ENCODE measurements at places on chromosomes 12 and 14.

- DNase-seq, result no peak
Measured at GRCh38 chr14:96660667-96661066, 136.5 kb upstream of the VRK1 start.

DNA sequence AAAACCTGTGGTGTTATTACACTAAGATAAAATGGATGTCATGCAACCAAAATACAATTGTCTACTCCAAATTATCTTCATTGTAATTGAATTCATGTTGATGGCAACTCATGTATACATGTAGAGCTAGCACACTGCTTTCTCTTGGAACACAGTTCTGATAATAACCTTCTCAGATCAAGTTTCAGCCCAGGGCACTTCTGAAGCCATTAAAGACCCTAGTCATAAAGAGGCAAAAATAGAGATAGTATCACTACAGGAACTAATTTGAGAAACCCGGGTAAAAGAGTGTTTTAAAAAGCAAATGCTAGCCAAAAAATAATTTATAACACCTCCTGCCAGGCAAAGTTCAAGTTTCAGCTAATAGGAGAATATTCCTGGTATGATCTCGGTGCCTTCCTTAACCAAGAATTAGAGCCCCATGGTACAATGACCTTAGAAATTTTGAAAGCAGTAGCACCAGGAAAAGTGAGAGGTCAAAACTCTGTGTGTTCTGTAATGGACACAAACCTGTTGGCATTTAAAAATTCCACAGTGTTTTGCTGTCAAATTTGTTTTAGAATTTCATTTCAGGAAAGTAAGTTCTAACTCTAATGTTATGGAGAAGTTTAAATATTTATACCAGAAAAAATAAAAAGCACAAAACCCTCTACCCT lies 105.0 kb upstream of the FRMD6 start:
- DNase-seq, result no peak

DNA sequence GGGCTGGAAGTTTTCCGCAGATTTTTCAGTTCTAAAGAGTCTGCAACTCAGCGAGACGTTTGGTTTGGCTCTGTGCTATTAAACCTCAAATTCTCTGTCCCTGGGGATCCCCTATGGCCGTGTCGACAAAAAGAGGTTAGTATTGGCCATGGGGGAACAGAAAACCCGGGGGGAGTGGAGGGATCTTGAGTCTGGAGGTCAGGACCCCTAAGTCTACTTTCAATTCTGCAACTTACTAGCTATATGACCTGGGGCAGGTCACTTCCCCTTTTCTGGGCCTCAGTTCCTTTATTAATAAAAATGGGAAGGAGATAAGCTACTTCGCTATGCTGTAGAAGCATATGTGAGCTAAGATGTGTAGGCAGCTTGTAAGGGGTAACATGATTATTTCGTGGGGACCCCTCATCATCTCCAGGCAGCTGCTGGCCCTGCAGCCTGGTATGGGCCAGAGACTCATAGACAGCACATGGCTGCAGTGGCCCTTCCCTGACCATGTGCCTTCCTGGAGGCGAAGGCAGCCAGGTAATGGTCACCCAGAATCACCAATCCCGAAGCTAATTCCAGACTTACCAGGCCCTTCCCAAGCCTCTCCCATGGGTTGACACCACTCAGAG lies 8.6 kb downstream of the ASB2 start:
- no peak for DNase-seq

- DNase-seq, result no peak
Measured at GRCh38 chr14:79093531-79093930, 923.4 kb downstream of the NRXN3 start.

DNA sequence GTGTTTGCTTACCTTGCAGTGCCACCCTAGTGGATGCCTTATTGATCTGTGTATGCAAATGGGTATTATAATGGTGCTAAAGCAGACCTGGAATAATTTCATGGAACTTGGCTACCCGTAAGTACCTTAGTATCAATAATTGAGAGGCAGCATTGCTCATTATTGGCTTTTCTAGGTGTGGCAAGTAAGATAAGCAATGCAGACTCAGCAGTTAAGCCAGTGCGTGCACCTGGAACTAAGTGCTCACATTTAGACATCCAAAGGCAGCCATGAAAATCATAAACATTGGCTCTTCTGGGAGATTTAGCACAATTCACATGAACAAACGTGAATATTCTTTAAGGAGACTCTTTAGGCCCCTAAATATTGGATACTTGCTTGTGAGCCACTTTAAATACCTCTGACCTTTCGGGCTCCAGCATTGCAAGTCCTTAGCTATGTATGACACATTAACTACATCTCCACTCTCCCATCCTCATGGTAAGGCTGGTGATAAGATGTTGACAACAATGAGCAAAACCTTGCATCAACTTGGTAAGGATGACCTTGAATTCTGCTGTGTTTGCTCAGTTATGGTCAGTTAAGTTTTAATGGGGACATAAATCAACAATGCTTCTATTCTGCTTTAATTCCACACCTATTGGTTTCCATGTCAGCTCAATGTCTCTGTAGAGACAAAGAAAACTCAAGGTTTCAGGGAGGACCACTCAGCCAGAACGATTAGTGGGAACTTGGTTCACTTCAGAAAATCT lies 112.0 kb downstream of the SLC5A8 start:
- no peak for DNase-seq

GRCh38 chr12:56634837-56635791 lies 5.0 kb upstream of the BAZ2A start:
- peak; percentile 73 for DNase-seq

DNA sequence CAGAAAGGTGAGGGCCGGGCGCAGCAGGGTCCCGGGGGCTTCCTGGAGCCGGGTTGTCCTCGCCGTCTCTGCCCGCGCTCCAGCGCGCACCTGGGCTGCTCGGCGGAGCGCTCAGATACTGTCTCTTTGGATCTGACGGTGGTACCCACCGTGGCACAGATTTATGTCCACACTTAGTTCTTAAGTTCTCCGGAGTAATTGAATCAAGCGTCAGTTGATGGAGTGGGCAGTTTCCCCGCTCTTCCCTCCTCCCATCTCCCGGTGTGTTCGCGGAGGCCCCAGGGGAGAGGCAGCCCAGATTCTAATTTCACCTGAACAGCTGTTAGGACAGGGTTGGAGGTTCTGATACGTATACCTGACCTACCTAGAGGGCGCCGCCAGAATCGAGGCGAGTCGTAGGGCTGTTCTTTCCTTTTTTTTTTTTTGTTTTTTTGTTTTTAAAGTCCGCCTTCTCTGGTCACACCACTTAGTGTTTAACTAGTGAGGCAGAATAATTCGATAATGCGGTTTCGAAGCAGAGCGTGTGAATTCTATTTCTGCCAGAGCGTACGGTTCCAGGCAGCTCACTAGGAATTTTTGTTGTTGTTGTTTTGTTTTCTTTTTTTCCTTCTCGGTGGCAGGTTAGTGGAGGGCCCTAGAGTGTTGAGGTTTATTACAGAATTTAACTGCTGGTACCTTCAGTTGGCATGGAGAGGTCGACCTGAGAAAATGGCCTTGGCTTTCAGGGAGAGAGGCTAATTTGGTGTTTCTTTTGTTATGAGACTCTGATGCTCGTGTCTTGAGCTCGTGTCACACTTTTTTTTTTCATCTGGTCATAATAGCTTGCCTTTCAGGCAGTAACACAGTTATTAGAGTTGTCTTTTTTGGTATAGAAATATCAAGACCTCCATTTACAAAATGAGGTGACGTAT lies 22.3 kb upstream of the GNS start:
- DNase-seq, result no peak

- no peak for DNase-seq
Measured at GRCh38 chr14:53963320-53964227, 6.9 kb upstream of the BMP4 start.

DNA sequence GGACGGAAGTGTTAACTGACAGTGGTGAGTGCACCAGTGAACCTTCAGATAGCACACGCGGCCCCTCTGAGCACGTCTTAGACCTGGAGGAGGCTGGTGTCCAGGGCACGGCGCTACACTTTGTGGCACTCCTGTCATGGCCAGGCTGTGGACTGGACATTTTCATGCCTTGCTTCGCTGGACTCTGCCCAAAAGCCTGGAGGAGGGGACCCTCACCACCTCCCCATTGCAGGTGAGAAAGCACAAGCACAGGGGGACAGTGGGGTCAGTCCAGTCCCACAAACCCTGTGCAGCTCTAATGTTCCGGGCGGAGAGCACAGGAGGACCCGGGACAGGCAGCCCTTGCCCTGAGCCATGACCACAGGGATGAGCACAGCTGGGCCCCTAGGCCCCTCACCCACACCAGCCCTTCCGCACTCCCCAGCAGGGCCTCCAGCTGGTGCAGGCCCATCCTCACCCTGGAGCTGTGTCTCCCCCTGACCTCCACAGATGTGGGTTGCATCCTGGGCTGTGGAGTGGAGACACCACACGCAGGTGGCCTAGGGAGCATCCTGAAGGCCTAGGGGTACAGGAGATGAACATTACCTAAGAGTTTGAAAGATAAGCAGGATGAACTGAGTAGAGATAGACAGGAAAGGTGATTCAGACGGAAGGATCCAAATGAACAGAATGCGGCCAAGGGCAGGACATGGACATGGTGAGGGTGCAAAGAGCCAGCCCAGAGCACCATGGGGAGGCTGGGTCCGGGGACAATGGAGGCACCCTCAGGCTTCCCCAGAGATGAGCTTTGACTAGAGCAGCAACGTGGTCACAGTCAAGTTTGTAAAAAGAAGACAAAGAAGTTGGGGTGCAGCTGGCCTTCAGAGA lies 132.8 kb downstream of the BCL11B start:
- no peak for DNase-seq

DNA sequence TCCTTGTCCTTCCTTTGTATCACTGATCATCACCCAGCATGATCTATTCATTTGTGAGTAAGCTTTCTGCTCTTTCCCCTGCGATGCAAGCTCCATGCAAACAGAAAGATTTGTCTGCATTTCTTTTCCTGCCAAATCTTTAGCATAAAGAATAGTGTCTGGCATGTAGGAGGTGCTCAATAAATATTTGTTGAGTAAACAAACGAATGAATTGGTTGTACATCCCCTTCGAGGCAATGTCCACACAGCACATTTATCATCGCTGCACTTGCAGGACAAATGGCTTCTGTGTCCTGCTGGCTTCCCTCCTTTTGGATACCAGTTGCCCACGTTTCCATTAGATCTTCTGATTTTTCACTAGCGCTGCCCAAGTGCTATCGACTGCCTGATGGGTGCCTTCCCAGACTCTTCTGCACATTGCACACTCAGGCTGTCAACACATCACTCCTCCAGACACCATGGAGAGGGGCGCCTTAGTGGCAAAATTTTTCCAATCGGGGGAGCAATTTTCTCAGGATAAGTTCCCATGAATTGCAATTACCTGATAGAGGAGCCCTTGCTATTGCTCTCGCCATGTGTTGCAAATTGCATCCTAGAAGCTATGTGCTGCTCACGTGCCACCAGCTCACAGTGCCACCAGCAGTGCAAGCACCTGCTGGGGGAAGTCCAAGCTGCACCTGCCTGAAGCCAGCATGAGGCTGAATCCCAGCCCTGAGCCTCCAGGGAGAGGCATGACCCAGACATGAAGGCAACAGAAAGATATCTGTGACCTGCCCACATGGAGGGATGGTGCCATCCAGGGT lies 206.6 kb downstream of the KIF26A start:
- no peak for DNase-seq

DNA sequence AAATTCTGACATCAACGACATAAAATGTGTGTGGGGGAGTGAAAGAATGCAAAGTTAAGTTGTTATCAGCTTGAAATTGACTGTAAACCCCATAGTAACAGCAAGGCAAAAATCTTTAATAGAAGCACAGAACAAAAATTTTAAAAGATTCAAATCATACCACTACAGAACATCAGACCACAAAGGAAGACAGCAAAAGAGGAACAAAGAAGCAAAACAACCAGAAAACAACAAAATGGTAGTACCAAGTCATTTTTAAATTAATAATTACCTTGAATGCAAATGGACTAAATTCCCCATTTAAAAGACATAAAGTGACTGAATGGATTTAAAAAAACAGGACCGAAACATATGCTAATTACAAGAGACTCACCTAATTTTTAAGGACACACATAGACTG lies 31.3 kb downstream of the A2M start:
- no peak for DNase-seq

- DNase-seq, result no peak
Measured at GRCh38 chr12:68932128-68932960, 627 bp downstream of the CPM start.

GRCh38 chr12:116539905-116540482 lies 19.2 kb upstream of the MAP1LC3B2 start:
- no peak for DNase-seq

GRCh38 chr14:94748667-94749347 lies 21.1 kb downstream of the GSC start:
- no peak for DNase-seq

- no peak for DNase-seq
Measured at GRCh38 chr12:15118955-15119354, 102.3 kb downstream of the RERG start.

DNA sequence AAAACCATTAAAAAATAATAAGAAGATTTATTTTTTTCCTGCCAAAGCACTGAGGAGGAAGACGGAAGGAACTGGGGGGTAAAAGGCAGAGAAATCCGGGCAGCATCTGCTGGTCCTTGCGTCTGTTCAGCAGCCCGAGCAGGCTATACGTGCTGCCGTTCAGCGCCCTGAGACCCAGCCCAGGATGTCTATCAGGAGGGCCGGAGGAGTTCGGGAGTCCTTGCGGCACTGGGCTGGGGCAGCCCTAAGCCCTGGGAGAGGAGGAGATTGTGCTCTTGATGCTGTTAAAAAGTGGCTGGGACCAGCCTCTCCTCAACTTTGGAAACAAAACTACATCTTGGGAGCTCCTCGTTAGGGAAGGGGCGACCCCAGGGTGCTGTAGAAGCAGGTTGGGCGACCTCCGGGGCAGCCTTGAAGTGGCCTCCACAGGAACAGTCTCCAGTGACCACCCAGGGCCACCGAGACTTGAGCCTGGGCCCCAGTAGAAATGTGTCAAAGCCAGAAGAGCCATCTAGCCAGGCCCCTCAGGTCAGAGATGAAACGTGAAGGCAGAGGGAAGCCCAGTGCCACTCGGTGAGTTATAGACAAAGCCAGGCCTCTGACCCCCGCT lies 14.3 kb downstream of the PGF start:
- DNase-seq, result no peak

GRCh38 chr12:64478661-64479060 lies 26.7 kb downstream of the TBK1 start:
- DNase-seq, result no peak
